ENCODE measurements at places on chromosomes 7 and 10. TPM values are rescaled to one million over a fixed set of nuclear protein-coding genes. Genes with fewer than 3 reads are reported as not detected.

The MKX gene
- polyA plus RNA-seq, result 0.52 TPM

DNA sequence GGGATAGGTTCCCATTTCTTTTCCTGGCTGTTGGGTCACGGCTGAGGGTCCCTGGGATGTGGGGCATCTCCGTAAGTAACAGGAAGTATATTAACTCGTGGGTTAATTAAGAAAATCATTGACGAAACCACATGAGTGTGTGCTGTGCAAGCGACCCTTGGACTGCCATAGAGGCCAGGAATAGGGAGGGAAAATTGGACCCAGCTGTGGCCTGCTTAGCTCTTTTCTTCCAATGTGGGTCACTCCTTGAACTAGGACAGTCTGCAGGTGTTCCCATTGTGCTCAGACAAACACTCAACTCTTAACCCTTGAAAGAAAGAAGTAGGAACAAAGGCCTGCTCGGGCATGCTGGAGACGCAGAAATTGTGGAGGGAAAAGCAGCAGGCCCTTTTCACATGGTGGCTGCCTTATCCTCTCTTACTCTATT, 25.6 kb upstream of the PLEKHA1 start:
- DNase-seq, result no peak

GRCh38 chr10:133292919-133293809, 15.5 kb downstream of the TUBGCP2 start:
- DNase-seq, result no peak

The BAIAP2L1 gene
- polyA plus RNA-seq, result 24.7 TPM

The TET1 gene
- 15.2 TPM for polyA plus RNA-seq

The HOGA1 gene
- 0.57 TPM for polyA plus RNA-seq

The ZNF736 gene
- polyA plus RNA-seq, result not detected

The CCL26 gene
- polyA plus RNA-seq, result 5.4 TPM

GRCh38 chr7:84913731-84914130, 273.1 kb downstream of the SEMA3D start:
- DNase-seq, result no peak

- no peak for DNase-seq
Observed at GRCh38 chr10:29495366-29495765, 139.4 kb downstream of the SVIL start.

The CLDN3 gene
- polyA plus RNA-seq, result 65.2 TPM

DNA sequence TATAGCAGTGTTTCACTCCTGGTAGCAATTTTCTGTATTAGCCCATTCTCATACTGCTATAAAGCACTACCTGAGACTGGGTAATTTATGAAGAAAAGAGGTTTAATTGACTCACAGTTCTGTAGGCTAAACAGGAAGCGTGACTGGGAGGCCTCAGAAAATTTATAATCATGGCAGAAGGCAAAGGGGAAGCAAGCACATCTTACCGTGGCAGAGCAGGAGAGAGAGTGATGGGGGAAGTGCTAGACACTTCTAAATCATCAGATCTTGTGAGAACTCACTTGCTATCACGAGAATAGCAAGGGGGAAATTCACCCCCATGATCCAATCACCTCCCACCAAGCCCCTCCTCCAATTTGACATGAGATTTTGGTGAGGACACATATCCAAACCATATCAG, 131.6 kb upstream of the EFCAB10 start:
- DNase-seq, result no peak

DNA sequence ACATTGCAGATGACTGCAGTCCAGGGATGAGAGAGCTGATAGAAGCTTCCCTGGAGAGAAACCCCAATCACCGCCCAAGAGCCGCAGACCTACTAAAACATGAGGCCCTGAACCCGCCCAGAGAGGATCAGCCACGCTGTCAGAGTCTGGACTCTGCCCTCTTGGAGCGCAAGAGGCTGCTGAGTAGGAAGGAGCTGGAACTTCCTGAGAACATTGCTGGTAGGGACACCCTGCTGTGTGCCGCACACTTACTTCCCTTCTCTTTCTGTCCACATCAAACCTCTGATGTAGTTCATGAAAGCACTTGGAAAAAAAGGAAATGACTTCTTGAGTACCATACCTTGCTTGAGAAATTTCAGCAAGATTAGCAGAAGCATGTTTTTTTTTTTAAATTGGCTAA, 25.3 kb downstream of the MAP3K8 start:
- no peak for DNase-seq

The NAMPT gene
- polyA plus RNA-seq, result 10.8 TPM

- no peak for DNase-seq
Observed at GRCh38 chr10:49070701-49071100, 44.6 kb downstream of the VSTM4 start.

The DOCK1 gene
- polyA plus RNA-seq, result 11.6 TPM

DNA sequence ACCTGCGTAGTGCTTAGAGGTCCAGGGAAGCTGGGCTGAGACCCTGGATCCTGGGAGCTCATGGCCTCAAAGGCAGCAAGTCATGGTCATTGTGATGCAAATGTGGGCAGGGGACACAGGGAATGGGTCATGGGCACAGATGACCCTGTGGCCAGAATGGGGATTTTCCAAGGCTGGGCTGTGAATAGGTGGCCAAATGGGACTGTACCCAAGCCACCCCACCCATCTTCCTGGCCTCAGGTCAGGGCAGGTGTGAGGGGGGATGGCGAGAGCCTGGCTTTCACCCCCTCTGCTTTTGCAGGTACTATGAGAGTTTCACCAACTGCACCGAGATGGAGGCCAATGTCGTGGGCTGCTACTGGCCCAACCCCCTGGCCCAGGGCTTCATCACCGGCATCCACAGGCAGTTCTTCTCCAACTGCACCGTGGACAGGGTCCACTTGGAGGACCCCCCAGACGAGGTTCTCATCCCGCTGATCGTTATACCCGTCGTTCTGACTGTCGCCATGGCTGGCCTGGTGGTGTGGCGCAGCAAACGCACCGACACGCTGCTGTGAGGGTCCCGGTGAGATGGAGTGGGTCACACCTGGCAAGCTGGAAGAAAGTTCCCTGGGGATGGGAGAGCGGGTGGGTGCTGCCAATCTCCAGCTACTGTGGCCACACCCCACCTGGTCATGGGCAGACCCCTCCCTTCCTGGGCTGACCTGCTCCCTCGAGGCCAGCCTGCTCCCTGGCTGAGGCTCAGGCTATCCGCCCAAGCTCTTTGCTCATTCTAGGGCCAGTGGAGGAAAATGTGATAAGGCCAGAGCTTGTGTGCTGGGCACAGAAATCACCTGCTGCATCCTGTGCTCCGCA, 25.5 kb downstream of the RAMP3 start:
- no peak for DNase-seq

The GBX1 gene
- polyA plus RNA-seq, result not detected

DNA sequence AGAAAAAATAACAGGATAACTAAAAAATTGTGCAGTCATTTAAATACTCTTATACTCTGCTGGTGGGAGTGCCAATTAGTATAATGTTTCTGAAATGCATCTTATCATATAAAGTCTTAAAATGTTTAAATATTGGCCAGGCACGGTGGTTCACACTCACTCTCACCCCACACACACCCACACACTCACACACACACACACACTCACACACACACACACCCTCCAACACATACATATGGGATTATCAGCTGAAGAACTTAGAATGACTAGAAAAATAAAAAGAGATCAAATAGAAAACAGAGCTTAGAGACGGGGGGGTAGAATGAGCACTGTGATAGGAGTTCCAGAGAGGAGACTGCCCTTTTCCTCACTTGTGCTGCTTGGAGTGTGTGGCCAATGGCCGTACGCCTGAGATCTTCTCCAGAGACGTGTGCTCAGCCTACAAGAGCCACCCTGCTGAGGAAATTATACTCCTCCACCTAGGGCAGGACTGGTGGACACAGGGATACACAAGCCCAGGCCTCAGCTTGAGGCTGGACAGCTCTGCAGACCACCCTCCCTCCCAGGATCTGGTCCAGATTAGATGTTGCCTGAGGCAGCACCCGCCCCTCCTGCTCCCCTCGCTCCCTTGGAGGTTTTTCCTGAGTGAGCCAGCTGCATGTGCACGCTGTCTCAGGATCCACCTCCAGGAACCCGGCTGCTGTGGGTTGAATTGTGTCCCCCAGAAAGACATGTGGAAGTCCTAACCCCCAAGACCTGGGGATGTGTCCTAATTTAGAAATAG, 26.5 kb upstream of the PRKAG2 start:
- DNase-seq, result no peak

- DNase-seq, result no peak
Observed at GRCh38 chr10:34102237-34102673, 712.8 kb downstream of the PARD3 start.

The POU6F2 gene
- polyA plus RNA-seq, result 1.1 TPM

DNA sequence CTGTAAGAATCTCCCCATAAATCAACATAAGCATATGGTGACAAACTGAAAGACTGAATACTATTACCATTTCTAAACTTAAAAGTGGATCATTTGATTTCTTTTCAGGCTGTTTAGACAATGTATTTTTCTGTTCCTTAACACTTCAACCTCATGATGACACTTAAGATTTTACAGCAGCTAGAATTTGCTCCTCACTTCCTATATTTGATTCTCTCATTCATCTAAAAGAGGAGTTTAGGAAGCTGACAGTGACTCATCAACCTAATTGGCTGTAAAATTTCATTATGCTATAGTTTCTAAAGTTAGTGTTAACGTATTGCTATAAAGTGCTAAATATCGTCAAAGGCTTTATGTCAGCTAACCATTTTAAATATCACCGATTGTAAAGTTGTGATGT, 478.7 kb downstream of the GRM8 start:
- DNase-seq, result no peak

- no peak for DNase-seq
Observed at GRCh38 chr10:4426866-4427265, 399.1 kb upstream of the AKR1E2 start.

The CPVL gene
- 28.6 TPM for polyA plus RNA-seq

DNA sequence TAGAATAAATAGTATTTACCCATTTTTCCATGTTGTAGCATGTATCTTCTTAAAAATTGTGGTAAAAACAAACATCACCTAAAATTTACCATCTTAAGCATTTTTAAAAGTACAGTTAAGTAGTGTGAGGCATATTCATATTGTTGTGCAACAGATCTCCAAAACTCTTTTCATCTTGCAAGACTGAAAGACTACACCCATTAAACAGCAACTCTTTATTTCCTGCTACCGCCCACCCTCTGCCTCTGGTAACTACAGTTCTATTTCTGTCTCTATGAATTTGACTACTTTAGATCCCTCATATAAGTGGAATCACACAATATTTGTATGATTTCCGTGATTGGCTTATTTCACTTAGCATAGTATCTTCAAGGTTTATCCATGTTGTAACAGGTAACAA, 40.0 kb upstream of the AGBL3 start:
- DNase-seq, result no peak

DNA sequence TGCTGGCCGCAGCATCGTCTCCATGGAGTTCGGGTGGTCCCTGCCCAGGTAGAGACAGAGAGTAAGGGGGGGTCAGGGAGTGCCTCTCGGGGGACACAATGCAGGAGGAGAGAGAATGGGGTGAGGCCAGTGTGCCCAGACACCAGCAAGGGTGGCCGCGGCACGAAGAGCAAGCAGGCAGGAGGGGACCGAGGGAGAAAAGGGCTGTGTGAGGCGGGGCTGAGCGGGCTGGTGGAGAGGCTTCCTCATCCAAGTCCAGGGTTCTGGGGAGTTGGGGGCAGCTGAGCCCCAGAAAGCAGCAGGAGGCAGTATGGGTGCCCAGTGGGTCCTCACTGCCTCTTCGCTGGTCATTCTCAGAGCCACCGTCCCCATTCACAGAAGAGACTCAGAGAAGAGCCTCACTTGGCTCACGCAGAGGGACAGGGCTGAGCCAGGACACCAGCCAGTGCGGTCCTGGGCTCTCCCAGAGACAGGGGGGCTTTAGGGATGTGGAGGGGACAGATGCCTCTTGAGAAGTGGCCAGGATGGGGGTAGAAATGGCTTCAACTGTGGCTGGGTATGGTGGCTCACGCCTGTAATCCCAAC, 78.9 kb downstream of the MICALL2 start:
- DNase-seq, result no peak

DNA sequence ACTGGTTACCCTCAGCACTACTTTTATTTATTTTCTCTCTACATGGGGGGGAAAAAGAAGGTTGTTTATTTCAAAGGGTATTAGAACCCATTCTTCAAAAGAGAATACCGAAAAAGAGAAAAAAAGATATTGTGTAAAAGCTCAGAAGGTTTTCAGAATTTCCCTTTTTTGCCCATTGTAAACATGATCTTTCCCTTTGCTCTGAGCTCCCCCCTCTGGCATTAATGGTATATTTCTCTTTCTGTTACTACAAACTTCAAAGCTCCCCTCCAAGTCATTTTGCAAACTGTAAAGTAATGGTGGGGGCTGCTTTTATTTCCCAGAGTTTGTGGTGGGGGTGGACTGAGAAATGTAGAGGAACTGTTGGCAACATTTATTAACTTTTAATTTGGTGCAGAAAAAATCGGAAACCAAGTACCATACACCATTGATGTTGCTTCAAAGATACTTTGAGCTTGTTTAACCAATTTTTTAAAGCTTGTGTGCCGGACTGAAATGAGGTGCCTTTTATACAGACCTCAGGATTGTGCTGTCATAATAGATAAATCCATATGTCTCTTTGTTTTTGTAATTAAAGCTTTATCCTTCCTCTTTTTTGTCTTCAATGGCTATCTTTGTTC, 181.5 kb downstream of the EXOC4 start:
- DNase-seq, result no peak

The TMEM196 gene
- polyA plus RNA-seq, result 0.06 TPM

DNA sequence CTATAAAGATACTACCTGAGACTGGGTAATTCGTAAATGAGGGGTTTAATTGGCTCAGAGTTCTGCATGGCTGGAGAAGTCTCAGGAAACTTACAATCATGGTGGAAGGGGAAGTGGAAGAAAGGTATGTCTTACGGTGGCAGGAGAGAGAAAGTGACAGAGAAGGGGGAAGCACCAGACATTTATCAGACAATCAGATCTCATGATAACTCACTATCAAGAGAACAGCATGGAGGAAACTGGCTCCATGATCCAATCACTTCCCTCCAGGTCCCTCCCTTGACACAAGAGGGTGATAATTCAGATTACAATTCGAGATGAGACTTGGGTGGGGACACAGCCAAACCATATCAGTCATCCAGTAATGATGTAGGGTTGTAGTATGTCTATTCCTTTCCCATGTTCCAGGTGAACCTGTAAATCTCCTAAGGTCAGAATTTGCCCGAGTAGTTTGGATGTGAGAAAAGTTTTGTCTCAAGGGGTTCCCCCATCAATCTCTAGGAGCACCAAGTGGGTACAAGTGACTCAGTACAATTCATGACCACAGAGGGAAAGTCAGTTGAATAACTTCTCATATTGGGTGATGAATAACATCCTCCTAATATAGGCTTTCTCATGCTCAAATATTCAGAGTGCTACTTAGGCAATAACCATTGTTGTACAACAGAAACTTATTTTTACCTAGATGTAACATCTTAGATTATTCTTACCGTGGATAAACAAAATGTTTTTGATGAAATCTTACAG, 39.7 kb upstream of the MTPN start:
- DNase-seq, result no peak

The BCAP29 gene
- 3.0 TPM for polyA plus RNA-seq

GRCh38 chr10:61643316-61643751, 19.4 kb upstream of the CABCOCO1 start:
- DNase-seq, result no peak
